ENCODE measurements at places on chromosomes 7 and 10.

GRCh38 chr10:130456616-130457015, 320.4 kb downstream of the GLRX3 start:
- no peak for DNase-seq

- peak; percentile 19 for DNase-seq
Measured at GRCh38 chr7:12111422-12112405, 99.4 kb upstream of the TMEM106B start.

DNA sequence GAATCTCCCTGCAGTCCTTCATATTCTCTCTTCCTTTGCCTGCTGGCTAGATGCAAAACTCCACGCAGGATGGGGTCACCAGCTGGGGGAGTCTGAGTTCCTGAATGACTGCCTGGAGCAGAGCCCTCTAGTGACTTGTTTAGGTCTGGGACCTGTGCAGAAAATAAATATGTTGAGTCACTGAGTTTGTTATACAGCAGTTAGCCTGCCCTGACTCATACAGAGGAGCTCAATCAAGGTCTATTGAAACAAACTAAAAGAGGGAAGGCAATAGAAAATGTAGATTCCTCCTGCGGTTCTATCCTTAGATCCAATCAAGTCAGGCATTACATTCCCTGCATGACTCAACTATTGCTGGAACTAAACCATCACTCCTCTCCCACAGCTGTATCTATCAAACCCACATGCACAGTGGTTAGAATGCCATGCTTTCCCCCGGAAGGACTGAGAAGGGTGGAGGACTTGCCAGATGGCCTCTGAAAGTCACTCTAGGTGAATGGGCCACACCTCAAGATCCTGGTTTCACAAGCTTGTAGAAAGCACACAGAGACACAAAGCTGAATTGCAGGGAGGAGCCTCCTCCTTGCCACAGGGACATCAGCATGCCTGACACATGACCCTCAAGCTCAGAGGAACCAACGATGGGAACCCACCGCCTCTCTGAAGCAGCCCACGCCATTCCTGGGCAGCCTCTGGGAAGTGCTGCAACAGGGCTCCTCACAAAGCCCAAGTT, 73.9 kb downstream of the SH3PXD2A start:
- peak; percentile 97 for DNase-seq

DNA sequence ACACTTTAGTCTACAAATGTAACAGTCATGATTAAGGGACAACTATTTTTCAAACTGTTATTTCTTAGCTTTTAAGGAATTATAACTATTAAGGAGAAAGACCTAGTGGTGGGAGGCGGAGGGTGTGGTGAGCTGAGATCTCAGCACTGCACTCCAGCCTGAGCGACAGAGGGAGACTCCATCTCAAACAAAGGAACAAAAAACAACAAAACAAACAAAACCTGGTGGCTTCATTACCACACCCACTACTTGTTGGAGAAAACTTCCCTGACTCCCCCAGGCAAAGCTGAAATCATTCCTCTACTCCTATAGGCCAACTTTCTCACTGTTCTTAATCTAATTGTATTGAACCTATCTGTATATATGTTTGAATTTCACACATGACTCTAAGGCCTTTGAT, 3.2 kb downstream of the POLR1F start:
- no peak for DNase-seq

DNA sequence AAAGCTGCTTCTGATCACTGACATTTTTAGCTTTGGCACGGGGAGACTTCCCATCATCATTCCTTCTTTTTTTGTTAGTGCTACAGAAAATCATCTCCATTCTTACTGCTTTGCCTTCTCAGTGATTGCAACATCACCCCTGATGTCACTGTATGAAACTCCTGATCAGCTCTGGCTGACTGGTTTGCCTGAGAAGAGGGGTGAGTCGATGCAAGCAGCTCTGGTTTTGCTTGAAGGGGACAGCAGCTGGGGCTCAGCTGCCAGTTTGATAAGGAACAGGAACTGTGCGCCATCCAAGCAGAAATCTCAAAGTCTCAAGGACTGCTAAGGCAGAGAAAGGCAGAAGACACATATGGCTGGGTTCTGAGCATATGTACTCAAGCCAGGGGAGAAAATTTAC, 808.5 kb upstream of the CELF2 start:
- peak; percentile 45 for DNase-seq

All from GM23248 (cell line).